Amniotic epithelial cell (primary cell): ENCODE measurements at places on chromosomes 6 and 20.

DNA sequence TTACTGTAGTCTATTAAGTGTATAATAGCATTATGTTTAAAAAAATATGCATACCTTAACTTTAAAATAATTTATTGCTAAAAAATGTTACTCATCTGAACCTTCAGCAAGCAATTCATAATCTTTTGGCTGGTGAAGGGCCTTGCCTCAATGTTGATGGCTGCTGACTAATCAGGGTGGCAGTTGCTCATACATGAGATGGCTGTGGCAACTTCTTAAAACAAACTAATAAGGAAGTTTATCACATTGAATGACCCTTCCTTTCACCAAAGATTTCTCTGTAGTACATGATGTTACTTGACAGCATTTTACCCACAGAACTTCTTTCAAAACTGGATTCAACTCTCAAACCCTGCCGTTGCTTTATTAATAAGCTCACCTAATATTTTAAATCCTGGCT, 84.0 kb downstream of the TASP1 start:
- DNase-seq, result peak; percentile 46

DNA sequence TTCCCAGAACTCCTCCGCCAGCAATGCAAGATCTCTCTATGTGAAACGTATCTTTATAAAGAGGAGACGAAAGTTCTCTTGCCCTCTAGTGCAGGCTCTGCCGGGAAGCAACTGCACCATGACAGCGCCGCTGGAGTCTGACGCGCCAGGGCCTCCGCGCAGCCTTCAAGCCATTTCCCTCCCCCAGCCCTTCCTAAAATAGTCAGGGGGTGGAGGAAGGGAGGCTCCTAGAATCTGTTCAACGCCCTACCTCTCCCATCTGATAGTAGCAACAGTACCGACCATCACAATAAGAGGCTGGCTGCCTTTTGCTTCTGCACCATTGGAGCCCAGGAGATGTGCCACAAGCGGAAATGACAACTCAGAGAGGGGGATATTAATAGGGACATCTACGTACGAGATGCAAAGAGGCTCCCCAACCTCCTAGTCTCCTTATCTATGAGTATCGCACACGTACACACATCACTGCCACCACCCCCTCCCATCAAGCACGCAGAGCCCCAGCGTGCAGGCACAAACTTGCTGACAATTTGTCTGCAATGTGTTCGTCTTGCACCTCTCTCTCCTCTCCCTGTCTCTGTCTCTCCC, 1.0 kb downstream of the SYNE1 start:
- peak; percentile 1 for DNase-seq

DNA sequence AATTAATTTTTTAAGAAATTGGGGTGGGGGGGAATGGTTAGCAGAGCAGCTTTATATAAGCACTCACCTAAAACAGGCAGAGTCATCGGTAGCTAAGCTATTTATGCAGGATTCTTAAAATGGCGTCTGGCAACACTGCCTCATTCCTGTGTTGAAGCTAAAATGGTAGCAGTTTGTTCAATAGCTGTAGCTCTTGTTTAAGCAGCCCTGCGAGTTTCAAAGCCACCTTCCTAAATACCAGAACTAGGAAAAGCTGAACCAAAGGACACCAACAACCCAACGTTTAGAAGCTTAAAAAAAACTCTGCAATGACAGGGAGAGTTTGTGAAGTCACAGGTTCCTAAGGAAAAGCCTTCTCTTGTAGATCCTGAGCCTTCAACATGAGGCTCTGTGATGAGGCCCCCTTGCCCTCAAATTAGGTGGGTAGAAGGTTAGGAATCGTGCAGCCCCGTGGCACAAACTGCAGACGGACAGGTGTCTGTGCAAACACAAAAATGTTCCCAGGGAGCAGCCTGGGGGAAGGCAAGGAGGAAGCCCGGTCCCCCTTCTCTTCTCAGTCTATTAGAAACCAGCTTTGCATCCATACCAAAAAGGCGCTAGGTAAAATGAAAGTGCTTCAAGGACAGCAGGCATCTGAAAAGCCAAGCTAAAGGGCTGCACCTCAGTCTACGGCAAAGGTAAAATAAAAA, 4.7 kb downstream of the ZMYND8 start:
- no peak for DNase-seq

DNA sequence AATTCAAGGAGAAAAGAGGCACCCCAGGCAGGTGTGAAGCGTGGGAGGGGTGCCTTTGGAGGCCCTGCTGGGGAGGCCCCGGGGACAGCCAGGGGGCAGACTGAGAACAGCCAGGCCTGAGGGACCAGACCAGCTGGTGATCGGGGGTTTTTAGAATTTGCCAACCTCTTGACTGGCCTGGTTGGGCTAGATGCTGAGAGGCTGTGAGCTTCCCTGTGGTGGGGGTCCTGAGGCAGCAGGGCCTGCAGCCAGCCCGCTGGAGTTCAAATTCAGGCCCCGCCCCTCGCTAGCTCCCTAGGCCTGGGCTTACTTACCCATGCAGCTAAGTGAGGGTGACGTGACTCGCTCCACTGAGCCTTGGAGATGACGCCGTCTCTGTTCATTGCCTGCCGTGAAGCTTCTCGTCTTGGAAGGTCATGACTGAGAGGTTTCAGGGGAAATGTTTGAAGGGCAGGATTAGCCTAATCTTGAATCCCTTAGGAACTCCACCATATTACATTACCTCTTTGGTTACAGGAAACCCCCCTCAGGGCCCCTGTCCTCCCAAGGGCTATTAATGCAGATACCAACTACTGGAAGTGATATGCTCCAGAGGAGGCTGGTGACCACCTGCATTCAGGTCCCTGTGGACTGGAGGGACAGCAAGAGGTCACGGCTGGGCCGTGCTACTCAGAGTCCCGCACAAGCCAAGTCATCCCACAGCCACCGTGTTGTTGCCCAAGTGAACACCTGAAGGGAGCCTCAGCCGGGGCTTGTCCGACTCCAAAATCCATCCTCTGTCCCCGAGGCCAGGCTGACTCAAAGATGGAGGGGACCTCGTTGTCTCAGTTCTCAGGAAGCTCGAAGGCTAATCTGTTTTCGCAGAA, 73.9 kb upstream of the DUSP22 start:
- no peak for DNase-seq

DNA sequence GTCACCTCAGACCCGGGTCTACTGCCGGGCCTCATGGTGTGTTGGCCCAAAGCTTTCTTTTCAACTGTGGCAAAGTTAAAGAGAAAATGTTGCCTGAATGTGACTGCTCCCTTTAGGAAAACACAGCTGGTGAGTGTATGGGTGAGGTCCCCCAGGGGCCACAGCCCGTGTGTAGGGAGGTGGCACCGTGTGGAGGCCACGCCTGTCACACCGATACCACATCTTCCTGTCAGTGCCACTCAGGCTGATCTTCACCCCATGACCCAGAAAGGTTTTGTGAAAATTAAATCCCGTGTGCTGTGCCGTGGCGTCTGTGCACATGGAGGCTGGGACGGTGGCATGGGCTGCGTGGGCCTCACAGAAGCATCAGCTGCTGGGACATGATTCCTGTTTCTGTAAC, 10.7 kb upstream of the ADRM1 start:
- DNase-seq, result no peak

DNA sequence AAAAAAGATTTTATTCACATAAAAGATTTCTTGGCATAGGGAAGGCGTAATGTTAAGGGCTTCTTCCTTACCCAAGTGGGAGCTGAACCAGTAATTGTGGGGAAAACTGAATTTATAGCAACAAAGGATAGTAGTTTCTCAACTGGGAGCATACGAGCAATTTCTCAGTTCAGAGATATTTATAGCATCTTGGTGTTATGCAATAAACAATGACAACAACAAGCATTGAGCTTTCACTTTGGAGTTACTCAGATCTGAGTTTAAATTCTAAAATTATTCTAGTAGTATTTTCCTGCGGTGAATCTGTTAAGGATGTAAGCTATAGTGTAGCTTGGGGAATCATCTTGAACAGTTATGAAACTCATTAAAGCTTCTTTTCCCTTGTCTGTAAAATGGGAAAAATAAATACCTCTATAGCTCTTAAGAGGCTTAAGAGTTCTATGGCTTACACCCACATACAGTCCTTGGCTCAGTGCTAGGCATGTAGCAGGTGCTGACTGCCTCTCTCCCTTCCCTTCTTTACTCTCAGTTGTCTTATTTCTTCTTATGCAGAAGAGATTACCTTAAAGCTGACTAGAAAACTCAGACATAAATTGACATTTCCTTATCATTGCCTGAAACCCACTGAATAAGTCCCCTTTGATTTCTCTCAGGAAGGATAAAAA, 58.8 kb downstream of the SAMD5 start:
- DNase-seq, result peak; percentile 30

DNA sequence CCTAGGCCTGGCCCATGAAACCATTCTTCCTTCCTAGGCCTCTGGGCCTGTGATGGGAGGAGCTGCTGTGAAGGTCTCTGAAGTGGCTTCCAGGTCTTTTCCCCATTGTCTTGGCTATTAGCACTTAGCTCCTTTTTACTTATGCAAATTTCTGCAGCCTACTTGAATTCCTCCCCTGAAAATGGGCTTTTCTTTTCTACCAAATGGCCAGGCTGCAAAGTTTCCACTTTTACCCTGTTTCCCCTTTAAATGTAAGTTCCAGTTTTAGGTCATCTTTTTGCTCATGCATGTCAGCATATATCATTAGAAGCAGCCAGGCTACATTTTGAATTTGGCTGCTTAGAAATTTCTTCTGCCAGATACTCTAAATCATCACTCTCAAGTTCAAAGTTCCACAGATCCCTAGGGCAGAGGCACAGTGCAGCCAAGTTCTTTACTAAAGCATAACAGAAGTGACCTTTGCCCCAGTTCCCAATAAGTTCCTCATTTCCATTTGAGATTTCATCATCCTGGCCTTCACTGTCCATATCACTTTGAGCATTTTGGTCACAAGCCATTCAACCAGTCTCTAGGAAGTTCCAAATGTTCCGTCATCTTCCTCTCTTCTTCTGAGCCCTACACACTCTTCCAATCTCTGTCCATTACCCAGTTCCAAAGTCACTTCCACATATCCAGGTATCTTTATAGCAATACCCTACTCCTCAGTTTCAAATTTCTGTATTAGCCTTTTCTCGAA, 71.9 kb downstream of the TBC1D7 start:
- no peak for DNase-seq

DNA sequence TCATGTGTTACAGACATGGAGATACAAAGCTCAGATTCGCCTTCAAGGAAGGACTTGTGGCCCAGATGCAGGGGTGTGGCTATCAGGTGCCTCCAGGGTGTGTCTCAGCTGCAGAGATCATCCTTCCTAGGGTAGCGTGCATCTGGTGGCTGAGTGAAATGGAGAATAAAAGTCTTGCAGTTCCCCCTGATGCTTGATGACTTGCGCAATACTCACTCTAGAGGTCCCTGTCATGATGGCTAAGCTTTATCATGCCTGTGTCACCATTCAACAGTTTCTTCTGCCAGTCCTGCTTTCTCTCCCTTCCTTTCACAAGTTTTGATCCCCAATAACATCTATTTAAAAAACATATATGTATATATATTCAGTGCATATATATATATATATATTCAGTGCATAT, 228.1 kb downstream of the PAX1 start:
- no peak for DNase-seq

DNA sequence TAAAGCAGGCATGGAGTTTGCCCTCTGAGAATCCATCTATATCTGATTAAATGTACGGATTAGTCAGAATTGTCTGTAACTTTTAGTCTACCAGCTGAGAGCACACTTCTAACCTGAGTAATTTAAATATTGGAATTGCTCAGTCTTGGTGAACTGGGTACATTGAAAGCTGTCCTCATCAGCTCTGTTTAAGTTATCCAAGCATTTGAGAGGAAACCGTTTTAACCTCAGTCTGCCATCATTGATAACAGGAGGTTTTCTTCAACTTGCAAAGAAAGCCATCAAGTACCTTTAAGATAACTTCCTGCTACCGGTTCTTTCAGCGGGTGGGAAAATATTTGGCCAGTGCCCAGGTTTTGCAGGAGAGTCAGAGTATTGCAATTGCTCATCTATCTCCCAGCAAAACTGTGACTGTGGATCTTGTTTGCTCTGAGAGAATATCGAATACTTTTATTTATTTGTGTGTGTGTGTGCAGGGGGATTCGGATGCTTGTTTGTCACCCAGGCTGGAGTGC, 31.1 kb upstream of the F13A1 start:
- no peak for DNase-seq

- DNase-seq, result no peak
Observed at GRCh38 chr6:138891255-138891986, 95.5 kb downstream of the ECT2L start.

GRCh38 chr20:12098421-12098820, 180.7 kb downstream of the BTBD3 start:
- DNase-seq, result no peak

DNA sequence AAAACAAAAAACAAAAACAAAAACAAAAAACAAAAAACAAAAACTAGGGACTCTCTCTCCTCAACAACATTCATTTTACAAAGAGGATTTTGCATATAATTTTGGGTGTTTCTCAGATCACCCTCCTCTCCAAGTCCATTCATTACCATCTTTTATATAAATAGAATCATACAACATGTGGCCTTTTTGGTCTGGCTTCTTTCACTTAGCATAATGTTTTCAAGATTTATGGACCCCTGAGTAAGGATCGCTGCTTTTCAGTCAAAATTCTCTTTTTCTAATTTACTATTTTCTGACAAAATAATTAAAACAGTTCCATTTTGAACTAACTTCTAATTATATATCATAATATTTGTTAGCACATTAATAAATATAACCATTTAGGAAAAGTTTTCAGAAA, 94.8 kb downstream of the UBE3D start:
- DNase-seq, result no peak

GRCh38 chr20:58555078-58555765, 40.0 kb upstream of the APCDD1L start:
- peak; percentile 91 for DNase-seq

DNA sequence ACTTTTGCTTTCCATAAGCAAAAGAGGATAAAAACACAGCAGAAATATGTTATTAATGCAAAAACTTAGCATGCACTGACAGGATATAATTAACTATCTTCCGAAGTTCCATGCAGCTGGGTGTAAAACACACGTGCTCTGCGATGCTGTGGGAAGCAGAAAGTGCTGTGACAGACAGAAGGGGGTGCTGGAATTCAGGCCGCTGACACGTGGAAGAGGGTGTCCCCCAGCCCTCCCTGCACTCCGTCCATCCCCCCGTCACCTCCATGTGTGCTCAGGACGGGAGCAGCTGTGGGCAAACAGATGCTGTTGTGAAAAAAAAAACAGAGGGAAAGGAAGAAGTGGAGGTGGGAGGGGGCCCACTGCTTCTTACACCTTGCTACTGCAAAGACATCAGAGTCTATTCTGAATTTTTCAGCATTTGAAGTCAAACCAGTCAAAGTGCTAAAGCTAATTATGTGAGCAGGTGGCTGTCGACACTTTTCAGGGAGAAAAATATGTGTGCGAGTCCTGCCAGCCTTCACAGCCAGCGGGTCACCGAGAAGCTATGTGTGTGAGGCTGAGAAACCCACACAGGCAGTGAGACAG, 175.9 kb upstream of the AFDN start:
- DNase-seq, result no peak

DNA sequence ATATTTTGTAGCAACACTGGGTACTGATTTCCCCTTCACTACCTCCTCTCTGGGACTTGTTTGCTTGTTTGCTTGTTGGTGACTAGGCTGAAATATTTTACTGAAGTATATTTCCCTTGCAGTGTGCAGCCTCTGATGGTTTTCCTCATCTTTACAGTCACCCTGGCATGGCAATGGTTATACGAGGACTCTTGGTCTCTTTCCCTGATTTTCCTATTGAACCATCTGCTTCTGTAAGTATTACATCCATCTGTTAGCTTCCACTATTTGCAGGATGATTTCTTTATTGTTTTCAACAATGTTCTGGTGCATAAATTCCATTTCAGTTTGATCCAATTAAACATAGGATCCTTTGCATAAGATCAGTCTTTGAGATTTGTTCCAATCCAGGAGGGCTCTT, 465.1 kb downstream of the MEI4 start:
- DNase-seq, result no peak
